ENCODE measurements at places on chromosomes 4 and X.

DNA sequence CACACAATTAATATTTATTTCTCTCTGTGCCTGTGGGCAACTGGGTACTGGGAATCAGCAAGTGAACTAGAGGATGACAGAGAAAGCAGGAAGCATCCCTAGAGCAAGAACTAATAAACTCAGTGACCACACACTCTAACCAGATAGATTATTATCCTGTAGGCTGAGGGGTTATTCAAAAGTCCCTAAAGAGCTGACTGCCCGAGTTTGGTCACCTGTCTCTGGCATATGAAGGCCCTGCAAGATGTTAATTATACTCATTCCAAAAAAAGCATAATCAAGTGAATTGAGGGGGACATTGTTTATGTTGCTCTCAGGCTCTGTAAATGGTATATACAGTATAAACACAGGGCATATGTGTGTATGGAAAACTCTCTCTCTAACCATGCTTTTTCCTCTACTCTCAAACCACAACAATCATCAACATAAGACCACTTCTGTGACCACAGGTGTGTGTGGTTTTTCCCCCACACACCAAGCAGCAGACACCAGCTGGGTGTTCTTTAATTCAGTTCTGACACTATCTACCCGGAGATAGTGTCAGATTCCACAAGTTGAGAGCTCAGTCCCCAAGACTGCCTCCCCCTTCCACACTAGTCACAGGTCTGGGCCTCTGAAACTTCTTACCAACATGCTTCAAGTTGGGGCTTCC lies 6.2 kb upstream of the HPSE start:
- no peak for DNase-seq

DNA sequence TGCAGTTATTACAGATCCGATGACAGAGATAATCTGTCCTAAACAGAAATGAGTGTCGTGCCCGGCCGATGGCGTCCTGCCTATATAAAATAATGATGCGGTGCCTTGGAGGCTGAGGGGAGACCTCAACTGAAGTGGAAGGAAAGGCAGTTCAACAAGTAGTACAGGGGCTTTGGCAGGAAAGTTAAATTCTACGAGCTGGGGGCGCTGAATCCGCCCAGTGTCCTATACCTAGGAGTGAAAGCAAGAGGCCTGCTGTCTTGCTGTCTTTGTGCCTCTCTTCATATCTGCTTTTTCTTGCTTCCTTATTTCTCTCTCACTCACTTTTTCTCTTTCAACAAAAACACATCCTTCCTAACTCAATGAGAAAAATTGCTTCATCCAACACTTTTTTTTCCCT lies 82.2 kb upstream of the PRPS2 start:
- no peak for DNase-seq

DNA sequence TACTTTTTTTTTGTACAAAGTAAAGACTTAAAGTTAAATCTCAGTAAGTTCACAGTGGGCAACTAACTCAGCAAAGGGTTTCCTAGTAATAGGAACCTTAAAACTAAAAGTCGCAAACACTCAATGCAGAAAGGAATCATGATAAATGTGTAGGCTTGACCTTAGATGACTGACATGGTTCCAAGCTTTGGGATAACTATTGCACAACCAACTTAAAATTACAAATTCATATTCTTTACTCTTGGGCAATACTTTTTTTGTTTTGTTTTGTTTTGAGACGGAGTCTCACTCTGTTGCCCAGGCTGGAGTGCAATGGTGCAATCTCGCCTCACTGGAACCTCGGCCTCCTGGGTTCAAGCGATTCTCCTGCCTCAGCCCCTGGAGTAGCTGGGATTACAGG lies 8.2 kb downstream of the ELOVL6 start:
- no peak for DNase-seq

- no peak for DNase-seq
Measured at GRCh38 chr4:1519787-1520661, 113.8 kb upstream of the NKX1-1 start.

DNA sequence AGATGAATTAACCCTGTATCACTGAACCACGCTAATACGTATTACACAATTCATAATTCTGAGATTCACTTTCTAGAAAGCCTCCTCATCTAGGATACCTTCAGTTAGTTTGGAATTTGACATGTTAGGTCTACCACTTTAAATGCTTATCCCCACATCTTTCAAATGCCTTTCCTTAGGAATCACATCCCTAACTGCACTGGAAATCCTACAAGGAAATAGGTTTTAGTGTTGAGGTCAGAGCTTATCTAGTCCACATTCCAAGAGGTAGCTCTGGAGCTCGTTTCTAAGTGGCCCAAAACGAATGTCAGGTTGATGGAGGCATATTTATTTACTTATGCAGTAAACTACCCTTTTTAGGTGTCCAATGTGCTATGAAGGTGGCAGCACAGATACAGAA lies 18.0 kb downstream of the PDHA1 start:
- DNase-seq, result no peak

DNA sequence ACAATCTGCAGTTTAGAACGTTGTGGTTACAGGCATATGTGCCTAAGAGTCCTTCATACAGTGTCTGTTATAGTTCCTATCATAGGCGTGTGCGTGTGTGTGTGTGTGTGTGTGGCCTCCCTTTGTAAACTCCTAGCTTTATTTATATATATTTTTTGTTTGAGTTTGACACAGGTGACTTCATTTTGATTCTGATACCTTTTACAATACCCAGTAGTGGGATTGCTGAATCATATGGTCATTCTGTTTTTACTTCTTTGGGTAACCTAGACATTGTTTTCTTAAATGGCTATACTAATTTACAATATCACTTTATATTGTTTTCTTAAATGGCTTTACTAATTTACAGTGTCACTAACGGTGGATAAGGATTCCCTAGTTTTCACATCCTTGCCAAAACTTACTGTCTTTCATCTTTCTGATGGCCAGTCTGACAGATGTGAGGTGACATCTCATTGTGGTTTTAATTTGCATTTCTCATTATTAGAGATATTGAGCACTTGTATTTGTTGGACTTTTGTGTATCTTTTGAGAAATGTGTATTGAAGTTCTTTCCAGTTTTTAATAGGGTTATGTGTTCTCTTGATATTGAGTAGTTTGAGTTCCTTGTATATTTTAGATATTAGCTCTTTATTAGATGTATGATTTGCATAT lies 211.1 kb upstream of the NUDT6 start:
- DNase-seq, result no peak

DNA sequence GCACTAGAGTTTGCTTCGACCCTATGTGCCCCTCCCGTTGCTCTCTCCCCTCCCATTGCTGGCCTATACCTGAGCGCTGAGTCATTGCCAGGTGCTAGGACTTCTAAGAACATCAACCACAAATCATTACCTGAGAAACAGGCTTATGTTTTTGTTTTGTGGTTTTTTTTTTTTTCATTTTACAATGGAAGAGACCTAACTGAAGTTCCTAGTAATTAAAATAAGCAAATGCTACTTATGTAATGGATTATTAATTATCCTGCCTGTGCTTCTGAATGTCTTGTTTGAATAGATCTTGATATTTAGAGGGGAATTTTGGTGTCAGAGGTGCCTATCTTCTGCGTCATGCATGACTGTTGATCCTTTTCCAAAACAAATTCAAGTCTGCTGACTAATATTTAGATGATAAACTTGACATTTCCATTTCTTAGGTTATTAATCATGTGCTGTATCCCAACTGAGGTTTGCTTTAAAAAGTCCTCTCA lies 275.4 kb upstream of the CPEB2 start:
- DNase-seq, result no peak

GRCh38 chrX:43840265-43840664 lies 42.0 kb downstream of the MAOB start:
- no peak for DNase-seq

GRCh38 chrX:106378616-106379015 lies 210.5 kb downstream of the PWWP3B start:
- DNase-seq, result no peak

- DNase-seq, result no peak
Measured at GRCh38 chr4:1495416-1496115, 89.3 kb upstream of the NKX1-1 start.

GRCh38 chrX:138930583-138930945 lies 219.0 kb upstream of the FGF13 start:
- no peak for DNase-seq

DNA sequence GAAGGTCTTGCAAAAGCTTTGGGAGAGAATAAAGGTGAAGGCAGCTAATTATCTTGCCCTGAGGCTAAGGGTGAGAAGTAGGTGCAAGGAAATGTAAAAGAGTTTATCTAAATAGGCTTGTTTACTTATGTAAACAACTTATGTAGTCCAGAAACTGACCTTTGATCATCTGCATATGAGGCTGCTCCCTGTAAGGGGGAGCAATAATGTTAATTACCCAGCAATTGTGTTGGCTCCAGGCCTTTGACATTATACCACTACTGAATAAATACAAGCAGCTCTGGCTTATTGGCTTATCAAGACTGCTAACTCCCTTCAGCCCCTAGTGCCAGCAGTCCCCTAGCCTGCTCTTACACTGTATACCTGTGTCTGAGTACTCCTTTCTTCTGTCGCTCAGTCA lies 303.7 kb upstream of the GNPDA2 start:
- no peak for DNase-seq

DNA sequence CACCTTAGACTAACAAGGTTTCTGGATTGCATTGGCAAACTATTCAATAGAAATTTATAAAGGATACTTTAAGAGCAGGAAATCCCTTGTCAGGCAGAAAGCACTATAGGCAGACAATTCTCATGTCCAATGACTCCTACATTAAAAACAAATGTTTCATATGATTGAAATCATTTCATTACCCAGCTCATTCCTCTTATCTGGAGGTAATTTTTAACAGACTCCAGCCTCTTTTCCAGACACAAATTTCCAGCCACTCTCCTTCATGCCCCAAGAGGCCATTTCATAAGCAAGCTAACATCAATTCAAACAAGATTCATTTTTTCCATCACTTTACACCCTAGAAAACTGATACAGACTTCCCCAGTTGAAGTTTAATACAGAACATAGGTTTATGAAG lies 495.1 kb upstream of the FRG1 start:
- DNase-seq, result no peak

GRCh38 chr4:168384437-168385141 lies 66.0 kb upstream of the DDX60 start:
- no peak for DNase-seq
